Substantia nigra (tissue), 51 donors: ENCODE measurements at places on chromosomes 16 and 17.

- DNase-seq: no peak
Observed at GRCh38 chr16:26840691-26841090, 226.0 kb upstream of the C16orf82 start.

DNA sequence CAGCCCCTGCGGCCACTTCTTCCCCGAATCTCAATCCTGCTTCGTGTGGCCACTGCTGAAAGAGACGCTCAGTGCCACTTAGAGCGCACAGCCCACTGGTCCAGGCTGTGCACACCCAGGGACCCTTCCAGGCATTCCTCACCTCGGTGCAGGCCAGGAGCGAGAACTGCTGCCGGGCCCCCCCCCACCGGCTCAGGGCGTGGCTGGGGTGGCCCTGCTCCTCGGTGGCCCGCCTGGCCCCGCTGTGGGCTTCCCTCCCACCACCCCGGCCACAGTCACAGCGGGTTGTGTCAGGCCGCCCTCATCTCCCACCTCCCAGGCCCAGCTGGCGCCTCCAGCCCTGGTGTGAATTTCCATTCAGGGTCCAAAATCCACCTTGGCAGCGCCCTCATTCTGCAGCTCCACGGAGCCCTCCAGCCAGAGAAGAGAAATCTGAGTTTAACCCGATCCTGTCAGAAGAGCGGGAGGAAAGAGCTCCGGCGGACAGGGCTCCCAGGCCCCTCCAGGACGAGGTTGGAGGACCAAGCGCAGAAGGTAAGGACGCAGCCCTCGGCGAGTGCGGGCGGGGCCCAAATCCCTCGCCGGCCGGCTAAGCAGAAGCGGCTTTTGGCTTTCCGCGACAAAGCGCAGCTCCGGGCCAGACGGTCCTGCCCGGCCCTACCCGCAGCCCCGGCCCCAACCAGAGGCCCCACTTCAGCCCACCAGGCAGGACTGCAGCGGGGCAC, 12.0 kb downstream of the TBC1D16 start:
- no peak for DNase-seq

DNA sequence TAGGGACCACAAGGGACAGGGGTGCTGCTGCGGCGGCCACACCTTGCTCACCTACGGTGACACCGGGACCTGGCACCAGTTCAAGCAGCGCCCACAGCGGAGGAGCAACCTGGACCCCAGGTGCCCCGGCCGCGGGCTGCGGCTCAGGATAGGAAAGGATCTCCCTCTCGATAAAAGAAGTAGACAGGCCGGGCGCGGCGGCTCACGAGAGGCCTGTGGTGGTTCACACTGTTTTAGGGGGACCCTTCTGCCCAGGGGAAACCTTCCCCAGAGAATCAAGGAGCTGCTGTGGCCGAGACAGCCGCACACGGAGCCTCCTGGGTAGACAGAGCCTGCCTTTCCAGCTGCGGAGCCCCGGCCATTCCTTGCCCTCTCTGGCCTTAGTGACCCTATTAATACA, 17.9 kb upstream of the ATP2A3 start:
- no peak for DNase-seq

- peak; percentile 70 for DNase-seq
Observed at GRCh38 chr16:90077240-90077756, at the start of gene PRDM7. PRDM7 (minus strand) TSS chr16:90077331; CDS start chr16:90075910, 1,421 bp downstream.

GRCh38 chr17:14664511-14664910, 363.6 kb downstream of the HS3ST3B1 start:
- no peak for DNase-seq

DNA sequence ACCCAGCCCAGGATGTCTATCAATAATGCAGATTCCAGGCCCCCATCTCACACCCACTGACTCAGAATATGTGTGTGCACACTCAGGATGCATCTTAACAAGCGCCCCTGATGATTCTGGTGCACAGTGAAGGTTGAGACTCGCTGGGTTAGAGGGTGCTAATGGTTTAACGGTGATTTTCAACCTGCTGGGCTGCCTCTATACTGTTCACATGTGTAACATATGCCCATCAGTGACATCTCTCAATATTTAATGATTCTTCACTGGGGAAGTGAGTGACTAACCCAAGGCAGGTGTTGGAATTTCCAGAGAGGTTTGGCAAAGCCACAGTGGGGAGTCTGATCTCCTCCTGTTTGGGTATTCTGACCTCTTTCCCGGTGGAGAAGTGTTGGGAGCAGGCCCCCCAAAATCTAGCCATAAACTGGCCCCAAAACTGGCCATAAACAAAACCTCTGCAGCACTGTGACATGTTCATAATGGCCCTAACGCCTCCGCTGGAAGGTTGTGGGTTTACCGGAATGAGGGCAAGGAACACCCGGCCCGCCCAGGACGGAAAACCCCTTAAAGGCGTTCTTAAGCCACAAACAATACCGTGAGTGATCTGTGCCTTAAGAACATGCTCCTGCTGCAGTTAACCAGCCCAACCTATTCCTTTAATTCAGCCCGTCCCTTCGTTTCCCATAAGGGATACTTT, 4.1 kb upstream of the DOC2B start:
- DNase-seq: no peak

GRCh38 chr16:70678898-70679670, 6.8 kb downstream of the MTSS2 start:
- no peak for DNase-seq

DNA sequence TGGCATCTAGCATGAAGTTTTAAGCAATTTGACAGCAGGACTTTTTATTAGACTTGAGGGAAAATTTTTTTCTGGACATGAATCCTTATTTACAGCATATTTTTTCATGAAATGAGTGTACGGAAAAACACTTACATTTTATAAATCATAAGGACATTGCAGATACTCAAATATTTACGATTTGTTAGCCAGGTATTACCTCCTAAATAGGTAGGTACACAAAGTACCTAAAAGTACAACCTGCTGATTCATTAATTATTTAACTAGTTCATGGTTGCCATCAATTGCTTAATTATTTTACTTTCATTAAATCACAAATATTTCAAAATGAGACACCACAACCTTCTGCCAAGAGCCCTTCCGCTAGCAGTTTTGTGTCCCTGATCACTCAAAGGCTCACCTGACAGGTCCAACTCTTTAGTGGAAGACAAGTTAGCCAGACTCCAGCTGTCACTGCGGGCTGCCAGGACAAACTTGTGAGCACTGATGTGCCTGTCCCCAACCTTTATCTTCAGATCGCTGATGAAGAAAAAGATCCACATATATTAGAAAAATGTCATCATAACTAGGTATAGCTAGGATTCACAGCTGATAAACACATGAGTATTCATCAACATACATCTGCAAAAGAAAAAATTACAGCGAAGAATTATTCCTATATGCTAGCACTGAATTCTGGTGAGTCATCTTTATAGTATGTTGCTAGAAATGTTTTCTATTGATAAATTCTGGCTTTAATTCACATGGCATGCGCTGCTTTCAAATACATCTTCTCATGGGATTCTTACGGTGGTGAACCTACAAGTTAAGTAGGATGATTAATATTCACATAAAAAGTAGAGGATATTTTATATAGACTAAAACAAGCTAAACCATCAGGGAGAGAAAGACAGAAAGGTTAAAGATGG, 28.2 kb downstream of the ANKFY1 start:
- no peak for DNase-seq

DNA sequence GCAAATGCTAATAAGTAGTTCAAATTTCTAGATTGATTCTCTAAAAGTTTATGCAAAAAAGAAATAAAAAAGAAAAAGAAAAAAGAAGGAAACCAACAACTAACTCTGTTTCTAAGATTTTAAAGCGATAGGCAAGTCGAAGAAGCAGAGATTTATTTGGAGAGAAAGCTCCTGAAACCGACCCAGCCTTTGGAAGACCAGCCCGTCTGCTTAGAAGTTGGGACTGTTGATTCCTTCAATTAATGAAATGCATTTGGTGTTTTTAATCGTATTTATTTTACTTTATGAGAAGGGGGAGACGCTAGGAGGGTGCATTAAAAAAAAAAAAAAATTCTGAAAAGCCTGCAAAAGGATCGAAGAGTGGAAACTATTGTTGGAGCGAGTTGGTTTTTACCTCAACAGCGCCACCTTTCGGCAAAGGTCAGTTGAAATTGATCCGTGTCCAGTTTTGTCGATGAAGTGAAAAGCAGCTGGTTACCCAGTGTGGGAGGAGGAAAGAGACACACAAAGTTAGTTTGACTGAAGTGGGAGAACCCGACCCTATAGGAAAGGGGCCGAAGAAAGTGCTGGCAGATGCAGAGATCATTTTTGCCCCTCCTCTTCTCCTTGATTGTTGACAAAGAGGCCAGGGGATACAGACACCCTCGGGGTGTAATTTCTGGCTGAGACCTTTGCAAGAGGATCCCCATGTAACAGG, 1.5 kb upstream of the MAF start:
- DNase-seq: peak; percentile 29

DNA sequence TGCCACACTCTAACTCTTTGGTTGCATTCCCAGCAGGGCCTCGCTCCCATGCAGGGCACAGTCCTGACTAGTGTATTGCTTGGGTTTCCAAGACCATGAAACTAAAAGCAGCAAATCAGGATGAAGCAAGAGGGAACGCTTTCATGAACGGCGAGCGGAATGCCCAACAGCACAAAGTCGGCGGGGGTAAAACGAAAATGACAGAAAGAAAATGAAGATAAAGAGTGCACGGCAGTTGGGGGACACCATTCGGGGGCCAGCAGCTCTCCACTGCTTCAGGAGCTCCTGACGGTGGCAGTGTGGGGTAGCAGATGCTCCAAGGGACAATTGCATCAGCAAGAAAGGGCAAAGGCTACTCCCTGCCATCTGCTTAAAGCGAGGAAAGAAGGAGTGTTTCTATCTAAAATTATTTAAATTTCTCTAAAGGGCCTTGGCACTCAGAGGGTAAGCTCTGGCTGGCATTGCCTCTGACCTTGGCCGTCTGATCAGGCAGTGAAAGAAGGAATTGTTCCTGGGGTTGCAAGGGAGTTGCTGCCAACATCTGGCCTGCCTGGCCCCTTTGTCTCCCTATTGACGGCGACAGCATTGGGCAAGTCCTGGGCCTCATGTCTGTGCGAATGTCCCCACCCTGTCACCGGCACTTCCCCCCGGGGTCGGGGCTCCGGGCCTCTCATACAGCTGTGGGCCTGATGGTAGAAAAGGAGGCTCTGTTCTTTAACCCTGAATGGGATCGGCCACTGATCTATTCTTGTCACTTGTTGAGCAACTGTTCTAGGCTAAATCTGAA, 138.2 kb downstream of the CMIP start:
- peak; percentile 79 for DNase-seq

DNA sequence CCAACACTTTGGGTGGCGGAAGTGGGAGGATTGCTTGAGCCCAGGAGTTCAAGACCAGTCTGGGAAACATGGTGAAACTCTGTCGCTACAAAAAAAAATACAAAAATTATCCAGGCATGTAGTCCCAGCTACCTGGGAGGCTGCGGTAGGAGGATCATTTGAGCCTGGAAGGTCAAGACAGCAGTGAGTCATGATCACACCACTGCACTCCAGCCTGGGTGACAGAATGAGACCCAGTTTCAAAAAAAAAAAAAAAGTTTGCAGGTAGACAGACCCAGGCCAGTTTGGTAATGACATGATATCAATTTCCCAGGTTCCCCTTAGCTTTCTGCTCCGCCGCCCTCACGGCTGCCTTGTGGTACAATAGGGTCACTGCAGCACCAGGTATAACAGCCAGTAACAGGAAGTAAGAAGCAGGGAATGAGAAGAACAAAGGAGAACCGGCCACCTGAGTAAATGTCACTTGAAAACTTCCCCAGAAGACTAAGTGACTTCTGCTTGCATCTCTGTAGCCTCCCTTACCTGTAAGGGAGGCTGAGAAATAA, 201.2 kb upstream of the HSBP1 start:
- no peak for DNase-seq

DNA sequence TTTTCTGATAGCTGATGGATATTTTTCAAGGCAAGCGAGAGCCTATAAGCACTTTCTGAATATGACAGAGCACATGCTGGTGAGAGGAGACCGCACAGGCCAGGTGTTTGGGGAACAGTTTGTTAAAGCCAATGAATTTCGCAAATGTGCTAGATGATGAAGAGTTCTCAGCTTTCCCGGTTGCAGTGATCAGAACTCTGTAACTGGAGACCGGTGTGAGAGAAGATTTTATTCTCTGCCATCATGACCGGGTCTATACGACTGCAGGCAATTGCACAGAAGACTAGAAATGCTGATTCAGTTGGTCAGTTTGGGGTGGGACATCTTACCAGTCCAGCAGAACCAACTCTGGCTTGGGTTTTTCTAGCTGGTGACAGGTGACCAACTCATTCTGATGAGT, 25.4 kb downstream of the SMTNL2 start:
- DNase-seq: no peak

DNA sequence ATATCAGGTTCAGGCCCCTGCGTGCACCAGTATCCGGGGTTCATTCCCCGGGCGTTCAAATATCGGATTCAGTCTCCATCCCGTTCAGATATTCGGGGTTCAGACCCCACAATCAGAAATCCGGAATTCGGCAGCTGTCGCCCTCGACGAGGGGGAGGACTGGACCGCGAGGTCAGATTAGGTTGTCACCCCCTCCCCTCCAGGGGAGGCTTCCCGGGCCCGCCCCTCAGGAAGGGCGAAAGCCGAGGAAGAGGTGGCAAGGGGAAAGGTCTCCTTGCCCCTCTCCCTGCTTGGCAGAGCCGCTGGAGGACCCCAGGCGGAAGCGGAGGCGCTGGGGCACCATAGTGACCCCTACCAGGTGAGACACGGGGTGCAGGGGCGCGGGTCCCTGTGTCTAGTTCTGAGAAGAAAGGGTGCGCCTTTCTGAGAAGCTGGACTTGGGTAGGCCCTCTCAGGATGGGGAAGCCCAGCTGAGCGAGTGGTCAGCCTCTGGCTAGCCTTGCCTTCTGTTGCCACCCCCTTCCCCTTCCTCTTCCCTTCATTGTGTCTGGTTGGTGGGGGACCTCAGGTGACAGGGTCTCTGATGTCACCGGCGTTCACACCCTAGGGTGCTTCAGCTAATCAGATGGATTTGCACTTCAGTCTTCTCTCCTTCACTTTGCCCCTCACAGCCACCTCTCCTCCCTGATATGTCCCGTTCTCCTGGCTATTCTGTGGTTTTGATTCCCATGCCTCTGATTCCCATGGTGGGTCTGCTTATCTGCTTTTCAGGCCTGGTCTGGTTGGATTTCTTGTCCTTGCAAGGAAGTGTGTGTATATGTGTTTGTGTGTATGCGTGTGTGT, 844 bp downstream of the TAOK2 start:
- no peak for DNase-seq

DNA sequence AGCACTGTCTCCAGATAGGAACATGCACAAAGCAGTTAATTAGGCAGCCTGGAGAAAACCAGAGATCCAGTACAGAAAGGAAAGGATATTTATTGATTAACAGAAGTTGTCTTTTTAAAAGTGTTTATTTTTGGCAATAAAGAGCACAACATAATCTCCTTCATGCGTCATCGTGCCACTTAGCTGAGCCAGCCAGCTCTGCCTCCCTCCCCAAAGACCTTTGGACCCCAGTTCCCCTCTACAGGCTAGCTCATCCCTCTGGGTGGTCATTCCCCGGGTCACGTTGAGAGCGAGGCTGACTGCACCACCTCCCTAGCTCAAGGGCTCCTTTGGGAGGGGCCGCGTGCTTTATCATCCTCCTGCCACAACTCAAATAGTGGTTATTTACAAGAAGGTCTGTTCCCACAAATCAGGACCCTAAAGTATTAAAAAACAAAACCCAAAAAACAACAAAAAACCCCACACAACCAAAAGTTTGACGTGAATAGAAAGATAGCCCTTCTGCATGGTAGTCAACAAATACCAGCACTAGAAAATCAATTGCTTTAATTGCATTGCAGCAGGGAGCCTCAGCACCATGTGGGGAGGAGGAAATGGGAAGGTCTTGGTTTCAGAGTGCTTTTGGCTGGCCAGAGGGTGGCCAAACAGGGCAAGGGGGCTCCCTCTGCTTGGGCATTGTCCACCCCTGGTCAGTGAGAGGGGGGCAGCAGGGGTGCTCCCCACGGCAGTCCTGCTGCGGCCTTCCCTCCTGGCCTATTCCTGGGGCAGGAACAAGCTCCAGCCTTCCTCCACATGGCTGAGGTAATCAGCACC, 9.6 kb downstream of the POLR2C start:
- no peak for DNase-seq
